ENCODE measurements at places on chromosomes 11 and 22.

DNA sequence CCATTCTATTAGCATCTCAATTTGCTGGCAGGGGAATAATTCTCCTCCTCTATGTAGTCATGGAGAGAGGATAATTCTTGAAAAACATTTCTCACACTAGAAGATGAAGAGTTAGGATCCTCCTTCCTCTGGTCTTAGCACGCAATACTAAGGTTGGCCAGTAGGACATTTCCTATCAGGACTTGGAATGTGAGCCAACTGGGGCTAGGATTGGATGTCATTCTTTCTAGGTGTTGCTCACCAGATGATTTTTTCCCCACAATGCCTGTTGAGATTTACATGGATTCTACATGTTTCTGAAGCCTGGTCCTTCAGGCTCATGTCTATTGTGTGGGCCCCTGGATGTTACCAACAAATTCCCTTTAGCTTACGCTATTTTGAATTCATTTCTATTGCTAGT lies 28.0 kb downstream of the SLN start:
- DNase-seq: no peak

- DNase-seq: no peak
Measured at GRCh38 chr11:65516135-65516968, 8.5 kb upstream of the SCYL1 start.

DNA sequence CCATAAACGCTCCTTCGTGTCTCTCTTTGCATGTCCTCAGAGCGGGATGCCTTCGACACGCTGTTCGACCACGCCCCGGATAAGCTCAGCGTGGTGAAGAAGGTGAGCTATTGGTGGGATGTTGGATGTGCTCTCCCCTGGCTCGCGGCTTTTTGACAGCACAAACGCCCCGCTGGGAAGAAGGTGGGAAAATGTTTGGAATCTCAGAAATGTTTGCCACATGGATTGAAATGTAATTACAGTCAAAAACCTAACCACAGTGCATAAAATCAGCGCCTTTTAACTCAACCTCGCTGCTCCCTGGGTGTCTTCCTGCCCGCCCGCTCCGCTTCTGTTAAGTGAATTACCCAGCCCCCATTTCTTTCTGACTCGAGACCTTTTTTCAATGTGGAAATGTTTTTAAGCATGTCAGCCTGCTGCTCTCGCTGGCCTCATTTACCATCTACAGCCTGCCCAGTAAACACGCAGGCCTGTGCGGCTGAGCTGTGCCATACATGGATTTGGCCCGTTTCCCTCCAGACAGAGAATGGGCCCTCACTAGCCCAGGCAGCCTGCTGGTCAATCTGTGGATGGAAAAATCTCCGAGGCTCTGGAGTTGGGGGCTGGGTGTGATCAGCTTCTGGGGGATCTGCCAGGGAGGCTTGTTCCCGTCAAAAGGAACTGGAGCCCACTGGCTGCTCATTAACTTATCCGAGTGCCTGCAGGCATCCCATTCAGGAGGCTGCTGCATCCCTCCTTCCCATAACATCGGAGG lies 32.7 kb upstream of the PARVG start:
- DNase-seq: no peak

DNA sequence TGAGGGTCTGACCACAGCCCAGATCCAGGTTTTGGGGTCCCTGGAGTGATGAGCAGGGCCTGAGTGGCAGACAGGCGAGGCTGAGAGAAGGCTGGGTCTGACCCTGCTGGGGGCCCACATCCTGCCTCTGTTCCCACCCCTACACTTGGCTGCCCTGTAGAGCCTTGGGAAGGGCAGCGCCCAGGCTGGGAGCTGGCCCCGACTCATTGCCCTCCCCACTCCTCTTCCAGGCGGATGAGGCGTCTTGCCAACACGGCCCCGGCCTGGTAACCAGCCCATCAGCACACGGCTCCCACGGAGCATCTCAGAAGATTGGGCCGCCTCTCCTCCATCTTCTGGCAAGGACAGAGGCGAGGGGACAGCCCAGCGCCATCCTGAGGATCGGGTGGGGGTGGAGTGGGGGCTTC lies 4.9 kb downstream of the DERL3 start:
- DNase-seq: no peak

DNA sequence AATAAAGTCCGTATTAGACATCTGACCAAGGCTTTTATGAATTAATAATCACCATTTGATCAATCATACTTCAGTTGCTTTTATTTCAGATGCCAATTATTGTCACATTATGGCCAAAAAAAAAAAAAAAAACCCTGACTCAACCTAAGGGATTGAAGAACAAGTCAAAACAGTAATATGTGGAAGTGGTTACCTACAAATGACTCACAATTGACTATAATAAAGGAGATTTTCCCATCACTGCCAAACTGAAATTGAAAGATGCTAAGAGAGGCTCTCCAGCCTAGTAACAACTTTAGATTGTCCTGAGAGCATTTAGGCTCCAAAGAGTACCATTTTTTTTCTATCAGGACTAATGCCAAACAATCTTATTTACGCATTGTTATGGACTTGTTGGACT lies 35.2 kb downstream of the SOX6 start:
- no peak for DNase-seq

DNA sequence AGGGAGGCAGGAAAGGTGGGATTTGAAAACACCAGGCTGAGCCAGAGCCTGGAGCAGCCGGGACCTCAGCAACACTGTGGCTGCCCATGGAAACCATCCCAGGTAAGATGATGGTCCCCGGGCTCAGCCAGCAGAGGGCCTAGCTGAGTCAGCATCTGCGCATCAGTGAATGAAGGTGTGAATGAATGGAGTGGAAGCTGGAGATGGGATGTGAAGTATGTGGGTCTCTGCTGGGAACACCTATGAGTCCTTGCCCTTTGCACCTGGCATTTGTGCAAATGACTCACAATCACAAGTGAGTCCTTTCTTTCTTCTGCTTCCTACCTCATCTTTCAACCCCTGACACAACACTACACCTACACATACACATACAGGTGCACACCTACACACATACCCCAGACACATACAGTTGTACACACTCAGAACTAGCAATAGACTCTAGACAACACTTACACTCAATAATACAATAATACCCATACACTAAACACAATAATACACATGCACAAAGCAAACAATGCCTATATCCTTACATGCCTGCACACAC lies 62.8 kb upstream of the PRDM11 start:
- DNase-seq: no peak

- no peak for DNase-seq
Measured at GRCh38 chr22:17775781-17776465, 1.7 kb upstream of the BID start.

GRCh38 chr11:32829157-32829679 lies 509 bp upstream of the PRRG4 start:
- no peak for DNase-seq

DNA sequence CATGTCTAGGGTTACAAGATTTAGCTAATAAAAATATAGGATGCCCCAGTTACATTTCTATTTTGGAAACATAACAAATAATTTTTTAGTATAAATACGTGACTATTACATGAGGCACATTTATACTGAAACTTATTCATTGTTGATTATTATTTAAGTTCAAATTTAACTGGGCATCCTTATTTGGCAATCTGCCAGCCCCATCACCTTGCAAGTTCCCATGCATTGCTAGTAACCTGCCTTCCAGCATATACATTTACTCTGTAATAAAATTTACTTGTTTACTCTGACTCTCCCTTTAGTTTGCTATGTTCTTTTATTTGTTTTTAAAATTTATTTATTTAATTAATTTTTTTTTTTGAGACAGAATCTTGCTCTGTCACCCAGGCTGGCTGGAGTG lies 654.9 kb upstream of the CCDC90B start:
- DNase-seq: no peak

- DNase-seq: no peak
Measured at GRCh38 chr11:46725338-46726205, 6.6 kb downstream of the F2 start.

DNA sequence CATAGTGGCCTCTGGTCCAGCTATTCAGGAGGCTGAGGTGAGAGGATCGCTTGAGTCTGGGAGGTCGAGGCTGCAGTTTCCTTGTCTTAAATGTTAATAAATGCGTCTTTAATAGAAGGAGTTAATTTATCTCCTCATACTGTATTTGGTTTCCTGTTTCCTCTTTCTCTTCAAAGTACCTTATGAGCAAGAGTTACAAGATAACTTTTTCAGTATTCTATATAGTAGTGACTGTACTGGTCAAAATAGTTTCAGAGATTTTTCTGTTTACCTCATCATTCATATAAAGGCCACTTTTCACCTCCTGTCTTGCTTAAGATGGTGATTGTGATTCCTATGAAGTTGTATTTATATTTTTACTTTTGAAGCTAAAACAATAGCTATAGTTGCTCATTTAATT lies 50.9 kb downstream of the MCAM start:
- no peak for DNase-seq

DNA sequence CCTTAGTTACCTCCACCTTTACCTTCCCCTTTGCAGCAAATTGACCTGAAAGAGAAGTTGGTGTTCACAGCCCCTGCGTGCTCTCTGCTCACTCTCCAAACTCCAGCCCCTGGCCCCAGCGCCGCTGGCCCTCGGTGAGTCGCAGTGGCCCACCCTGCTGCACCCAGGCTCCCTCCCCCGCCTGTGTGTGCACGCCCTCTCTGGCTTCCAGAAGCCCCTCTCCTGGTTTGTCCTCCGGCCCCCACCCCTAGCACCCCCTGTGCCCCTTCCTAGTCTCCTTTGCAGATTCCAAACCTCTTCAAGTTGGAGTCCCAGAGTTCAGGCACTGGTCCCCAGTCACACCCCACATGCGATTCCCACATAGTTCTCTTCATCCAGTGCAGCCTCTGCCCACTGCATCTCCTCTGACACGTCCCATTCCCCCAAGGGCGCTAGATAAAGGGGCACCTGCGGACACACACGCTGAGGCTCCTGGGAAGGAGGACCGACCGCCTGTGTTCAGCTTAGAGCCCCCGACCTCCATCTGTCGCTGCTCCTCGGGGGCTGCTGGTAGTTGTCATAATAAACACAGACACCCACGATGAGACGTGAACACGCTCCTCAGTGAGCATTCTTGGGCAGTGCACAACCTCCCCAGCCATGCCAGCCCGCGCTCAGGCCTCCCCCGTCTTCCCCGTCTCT lies 1.5 kb upstream of the PHRF1 start:
- no peak for DNase-seq

DNA sequence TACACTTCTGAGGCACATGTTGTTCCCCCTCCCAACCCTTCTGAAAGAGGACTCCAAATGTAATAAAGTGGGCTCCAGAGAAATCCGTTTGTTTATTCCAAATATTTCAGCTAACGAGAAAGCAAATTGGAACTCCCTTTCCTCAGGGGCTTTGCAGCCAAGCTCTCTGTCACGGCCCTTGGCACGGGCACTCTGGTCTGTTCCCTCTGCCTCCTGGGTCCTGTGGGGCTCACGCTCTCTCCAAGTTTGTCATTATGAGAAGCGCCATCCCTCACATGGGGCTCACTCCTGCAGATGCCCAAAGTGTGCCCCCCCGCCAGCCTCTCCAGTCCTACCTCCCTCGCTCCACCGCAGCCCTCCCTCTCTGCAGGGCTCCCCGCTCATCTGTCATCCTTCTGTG lies 125.4 kb upstream of the POU2AF2 start:
- no peak for DNase-seq

DNA sequence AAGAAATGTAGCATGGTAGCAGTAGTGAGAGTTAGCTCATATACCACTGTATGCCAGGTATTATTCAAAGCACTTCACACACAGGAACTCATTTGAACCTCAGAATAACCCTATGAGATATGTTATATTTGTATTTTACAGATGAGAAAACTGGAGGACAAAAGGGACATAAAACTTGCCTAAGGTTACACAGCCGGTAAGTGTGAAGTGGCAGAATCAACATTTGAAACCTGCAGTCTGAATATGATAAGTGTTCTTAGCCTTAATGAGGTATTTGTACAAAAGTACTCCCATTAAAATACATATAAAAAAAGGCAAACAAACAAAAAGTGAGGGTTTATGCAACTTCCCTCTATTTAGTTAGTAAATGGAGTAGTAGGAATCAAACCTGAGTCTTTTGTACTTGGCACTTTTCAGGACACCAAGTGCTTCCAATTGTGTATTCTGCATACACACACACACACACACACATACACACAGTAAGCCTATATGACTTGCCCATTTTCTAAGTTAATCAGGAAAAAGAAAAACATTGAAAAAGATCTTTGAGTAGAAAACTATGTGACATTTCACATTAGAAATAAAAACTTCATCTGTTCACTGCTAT lies 223.9 kb upstream of the FOLH1 start:
- DNase-seq: no peak

GRCh38 chr11:117851106-117851505 lies 25.4 kb downstream of the FXYD6 start:
- no peak for DNase-seq

DNA sequence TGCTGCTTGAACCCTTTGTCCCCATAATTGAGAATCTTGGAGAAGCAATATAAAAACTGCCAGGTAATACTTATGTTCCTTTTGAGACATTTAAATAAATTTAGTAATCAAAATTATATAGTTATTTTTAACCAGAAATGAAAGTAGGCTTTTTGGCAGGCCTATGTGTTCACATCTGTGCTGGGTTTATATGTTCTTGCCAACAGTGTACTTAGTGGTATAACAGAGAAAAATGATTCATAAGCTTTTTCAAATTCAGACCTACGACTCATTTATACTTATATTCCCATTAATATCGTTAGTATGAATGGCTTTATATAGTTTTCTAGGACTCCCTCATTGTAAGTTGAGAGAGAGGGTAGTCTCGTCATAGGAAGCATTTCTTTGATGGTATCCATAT lies 79.0 kb downstream of the DDX10 start:
- DNase-seq: no peak

- DNase-seq: no peak
Measured at GRCh38 chr11:62069986-62070919, 53.6 kb upstream of the INCENP start.

DNA sequence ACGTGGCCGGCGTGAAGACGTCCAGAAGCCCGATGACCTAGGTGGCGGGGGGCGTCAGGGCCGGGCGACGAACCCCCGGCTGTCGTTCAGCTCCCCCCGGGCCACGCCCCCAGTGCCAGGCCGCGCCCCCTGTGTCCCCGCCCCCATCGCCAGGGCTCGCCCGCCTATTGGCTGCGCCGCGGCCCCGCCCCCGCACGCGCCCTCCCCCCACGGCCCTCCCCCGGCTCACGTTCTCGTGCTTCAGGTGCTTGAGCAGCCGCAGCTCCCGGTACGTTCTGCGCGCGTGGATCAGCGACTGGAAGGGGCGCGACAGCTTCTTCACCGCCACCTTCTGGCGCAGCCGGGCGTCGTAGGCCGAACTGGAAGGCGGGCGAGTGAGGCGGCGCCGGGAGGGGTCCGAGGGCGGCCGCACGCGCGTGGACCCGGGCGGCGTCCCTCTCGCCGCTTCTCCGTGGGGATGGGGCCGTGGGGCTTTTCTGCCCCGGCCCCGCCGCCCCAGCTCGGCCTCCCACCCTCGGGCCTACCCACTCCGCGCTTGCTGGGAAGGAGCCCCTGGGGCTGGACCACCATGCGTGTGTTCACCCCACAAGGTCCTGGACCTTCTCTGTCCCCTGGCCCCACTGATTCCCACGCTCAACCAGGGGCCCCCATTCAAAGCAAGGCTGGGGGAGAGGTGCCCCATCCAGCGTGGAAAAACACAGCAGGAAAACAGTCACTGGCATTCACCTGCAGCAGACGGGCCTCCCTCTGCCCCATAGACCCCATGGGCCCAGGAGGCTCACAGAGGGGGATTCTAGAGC lies 2.4 kb downstream of the MAPK11 start:
- no peak for DNase-seq
